ENCODE measurements at places on chromosomes 2 and 18.

GRCh38 chr2:172938713-172939375 is 136.8 kb upstream of the MAP3K20 start:
- no peak for DNase-seq

- no peak for DNase-seq
Observed at GRCh38 chr2:128720080-128721022, 401.7 kb upstream of the HS6ST1 start.

DNA sequence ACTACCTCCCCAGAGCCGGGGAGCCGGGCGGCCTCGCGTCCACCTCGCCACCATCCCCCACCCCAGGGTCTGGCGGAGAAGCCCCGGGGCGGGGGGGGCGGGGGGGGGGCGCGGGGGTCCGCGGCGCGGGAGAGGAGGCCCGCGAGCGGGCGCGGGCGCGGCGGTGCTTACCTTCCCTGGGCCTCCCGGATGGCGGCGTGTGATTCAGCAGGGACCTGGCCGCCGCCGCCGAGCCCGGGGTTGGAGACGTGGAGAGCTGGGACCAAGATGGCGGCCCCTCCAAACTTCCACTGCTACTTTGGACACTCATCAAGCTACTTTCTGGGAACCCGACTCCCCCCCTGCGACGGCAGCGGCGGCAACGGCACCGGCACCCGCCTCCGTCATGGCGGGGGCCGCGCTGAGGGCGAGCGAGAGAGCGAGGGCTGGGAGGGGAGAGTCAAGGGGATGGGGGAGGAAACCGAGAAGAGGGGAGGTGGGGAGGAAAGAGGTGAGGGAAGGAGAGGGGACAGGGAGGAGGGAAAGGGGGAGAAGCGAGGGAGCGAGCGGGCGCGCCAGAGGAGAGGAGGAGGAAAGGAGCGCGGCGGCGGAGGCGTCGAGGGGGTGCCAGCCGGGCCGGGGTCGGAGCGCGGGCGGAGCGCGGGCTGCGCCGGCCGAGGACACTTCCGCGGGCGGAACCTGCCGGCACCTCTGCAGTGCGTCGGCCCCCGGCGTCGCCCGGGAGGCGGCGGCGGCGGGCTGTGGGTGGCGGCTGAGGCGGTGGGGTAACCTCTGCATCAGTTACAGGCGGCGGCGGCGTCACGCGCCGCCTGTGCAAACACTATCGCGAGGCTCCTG is at the start of gene TLK1:
TLK1 (minus strand) TSS at position 775 of the 837 bp plus-strand sequence; CDS start at position 310, 465 bp downstream.
- DNase-seq: peak; percentile 73

GRCh38 chr2:177036747-177037146 is 175.8 kb upstream of the HNRNPA3 start:
- no peak for DNase-seq

DNA sequence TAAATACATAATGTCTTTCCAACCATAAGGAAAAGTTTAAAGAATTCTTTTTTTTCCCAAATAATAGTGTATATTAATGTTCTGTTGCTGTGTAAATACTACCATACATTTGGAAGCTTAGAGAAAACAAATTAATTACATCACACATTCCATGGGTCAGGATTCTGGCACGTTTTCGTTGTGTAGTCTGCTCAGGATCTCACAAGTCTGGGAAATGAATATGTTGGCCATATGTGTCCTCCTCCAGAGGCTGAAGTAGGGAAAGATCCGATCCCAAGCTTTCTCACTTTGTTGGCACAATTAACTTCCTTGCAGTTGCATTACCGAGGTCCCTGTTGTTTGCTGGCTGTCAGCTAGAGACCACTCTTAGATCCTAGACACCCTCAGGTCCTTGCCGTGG is 83.9 kb downstream of the RPRM start:
- DNase-seq: no peak

DNA sequence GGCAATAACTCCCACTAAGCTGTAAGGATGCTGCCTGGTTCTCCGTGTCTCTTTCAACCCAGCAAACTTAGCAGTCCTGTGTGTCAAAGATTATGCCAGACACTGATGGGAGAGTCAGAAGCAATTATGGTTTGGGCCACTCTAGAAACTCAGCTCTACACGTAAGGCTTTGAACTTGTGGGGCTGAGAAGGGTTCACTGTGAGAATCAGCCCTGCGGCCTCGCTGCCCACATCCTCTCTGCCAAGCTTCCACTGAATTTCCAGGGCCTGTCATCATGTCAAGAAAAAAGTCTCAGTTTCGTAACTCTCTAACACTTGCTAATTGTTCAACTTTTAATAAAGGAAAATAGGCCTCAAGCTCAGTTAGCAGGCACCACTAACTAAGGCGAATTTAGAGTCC is 308.8 kb upstream of the LYPD1 start:
- no peak for DNase-seq

GRCh38 chr2:196399722-196400691 is 228.6 kb upstream of the STK17B start:
- DNase-seq: no peak

DNA sequence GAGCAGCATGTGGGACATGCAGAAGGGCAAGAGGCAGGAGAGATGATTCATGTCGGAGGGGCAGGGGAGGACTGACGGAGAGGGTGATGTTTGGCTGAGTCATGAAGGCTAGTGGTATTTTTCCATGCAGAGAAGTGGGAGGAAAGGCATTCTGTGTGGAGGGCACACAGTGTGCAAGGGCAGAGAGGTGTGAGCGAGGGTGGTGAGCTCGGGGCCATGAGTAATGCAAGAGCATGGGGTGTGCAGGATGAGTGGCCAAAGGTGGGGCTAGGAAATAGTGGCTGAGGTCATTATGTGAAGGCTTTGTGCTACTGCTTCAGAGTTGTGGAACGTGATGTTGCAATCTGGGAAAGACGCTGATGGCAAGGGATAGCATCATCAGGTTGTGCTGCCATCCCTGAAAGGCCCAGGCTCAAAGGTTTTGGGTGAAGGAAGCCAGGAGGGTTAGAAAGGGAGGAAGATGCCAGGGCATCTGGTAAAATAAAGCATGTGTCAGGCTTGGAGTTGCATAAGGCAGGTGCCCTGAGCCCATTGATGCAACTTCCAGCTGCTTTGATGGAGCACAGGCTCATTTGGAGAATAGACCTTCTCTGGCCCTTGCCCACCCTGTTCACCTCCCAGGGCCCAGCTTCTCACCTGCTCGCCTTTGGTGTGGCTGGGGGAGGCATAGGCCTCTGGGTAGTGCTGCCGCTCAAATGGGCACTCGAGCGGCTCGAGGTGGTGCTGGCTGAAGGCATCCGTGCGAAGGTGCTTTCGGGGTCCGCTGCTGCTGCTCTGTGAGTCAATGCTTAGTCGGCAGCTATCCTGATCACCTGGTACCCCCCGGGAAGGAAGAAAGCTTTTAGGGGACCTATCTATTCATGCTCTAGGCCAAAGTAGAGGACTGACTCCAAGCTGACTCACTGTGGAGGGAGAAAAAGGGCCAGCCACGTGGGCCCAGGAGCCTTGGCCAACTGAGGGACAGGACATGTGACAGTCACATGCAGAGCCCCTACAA is 37.5 kb downstream of the PAX8 start:
- DNase-seq: no peak

DNA sequence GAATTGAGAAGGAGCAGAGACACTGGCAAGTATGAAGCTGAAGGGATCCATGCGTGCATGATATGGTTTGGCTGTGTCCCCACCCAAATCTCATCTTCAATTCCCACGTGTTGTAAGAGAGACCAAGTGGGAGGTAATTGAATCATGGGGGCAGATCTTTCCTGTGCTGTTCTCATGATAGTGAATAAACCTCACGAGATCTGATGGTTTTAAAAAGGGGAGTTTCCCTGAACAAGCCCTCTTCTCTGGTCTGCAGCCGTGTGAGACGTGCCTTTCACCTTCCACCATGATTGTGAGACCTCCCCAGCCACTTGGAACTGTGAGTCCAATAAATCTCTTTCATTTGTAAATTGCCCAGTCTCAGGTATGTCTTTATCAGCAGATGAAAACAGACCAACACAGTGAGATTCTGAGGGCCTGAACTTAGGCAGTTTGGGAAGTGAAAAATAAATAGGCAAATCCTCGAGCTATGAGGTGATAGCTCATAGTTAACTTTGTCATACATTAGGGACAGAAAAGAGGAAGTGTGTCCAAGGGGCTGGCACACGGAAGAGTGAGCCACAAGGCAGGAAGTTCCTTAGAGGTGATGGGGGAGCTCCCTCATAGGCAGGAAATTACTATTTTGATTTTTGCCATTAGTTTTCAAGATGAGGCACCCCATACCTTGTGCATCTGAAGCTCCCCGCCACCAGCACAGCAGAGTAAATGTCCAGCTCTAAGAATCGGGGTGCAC is 658.8 kb upstream of the ID2 start:
- DNase-seq: peak; percentile 66

DNA sequence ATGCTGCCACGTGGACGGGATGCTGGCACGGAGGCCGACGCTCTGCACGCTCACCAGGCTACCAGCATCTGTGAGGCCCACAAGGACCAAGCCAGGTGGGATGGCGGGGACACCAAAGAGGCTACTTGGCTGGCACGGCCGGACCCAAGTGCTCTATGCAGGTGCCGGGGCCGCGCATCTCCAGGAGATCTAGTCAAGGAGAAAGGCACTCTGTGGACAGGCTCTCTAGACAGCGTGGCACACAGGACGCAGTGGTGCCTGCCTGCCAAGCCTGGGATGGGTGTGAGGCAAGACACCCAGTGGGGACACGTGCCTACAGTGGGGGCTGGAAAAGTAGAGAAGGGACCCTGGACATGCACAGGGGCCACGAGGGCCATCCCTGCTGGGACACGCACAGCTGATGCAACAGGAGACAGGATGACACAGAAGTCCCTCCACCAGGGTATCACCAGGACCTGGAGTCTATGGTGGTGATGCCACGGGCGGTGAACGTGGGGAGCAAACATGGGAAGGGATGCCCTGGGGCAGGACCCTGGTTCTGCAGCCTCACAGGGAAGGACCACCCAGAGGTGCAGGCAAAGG is 28.5 kb downstream of the ZNF516 start:
- no peak for DNase-seq

DNA sequence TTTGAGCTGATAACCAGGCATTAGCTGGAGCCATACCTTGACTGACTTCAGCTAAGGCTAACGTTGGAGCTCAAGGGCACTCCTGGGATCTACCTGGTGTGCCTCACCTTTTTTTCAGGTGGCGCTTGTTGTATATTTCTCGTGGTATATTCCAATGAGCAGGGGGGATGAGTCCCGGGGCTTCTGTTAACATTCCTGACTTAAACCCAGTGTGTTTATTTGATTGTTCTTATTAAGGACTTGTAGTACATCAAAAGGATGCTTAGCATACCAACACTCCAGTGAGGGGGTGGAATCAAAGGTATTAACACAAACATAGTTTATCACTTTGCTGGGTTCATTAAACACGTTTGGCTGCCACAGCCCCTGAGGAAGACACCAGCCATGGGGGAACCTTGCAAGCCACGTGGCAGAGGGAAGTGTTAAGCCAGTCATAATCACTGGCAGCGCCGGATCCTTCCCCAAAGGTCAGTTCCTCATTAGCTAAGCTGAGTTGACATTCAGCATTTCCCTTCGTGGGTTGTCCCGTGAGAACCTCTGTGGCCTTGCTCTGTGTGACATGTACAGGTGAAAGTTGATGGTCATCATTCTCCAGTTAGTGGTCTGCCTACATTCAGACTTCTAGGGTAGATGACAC is 119.5 kb upstream of the MCFD2 start:
- peak; percentile 64 for DNase-seq

DNA sequence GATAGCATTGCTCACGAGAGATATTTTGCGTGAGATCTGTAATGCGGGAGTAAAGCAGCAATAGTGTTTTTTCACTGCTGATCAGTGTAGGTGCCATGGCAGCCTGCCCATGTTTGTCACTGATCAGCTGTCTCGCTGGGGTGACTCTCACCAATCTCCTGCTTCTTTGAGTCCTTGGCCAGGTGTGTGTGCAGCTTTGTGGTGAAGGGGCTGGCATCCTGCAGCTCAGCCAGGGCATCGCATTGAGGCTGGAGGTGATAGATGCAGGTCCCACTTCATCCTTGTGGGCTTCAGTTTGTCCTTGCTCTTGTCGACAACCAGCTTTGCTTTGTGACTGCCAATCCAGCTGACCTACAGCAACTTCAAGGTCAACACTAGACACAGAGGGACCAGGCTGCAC is 258.3 kb upstream of the CXCR4 start:
- no peak for DNase-seq

DNA sequence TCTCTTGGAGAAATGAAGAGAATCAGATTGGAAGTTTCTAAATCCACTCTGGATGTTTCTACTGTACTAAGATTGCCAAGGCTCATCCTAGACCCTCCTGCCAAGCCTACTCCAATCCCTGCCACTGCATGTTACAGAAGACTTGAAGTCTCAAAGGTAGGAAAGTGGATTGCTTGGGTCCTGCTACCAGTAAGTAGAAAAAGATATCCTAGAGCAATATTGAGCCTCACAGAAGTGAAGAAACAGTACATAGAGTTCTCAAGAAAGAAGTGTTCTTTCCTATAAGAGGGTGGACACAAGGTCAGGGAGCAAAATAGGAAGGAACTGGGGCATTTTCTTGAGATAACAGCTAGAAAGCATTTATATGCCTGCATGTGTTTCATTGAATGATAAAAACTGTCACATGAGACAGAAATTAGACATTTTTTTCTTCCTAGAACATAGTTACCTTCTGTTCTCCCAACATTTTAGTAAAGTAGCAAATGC is 232.9 kb downstream of the RBM43 start:
- no peak for DNase-seq

GRCh38 chr2:45275806-45276205 is 266.6 kb upstream of the SIX2 start:
- DNase-seq: no peak

GRCh38 chr2:27888790-27889189 is 1.4 kb downstream of the RBKS start:
- DNase-seq: no peak

GRCh38 chr18:39966275-39966674 is 1988.8 kb upstream of the PIK3C3 start:
- DNase-seq: peak; percentile 12

DNA sequence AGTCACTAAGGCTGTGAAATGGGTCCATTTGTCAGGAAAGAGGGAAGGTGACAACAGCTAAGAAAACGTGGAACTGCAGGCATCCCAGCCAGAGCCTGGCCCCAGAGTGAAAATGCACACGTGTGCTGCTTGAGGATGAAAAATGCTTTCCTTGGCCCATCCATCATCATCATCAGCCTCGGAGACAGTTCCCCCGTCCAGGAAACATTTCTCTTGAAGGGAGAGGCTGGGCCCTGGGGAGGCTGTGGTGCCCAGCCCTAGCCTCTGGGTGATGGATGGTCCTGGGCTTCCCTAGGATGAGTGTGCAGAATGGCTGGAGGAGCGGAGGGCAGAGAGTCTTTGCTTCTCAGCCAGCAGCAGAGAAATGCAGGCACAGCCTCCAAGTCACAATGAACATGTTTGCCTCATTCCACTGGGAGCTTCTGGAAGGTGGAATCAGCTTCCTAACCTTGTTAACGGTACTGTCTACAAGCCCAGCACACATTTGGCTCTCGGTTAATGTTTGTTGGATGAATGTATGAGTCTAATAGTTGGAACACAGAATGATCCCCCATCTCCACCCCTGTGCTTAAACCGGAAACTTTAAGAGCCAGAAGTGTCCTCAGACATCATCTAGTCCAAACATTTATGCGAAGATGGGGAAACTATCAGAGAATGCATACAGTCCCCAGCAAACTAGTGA is 164.0 kb downstream of the RDH14 start:
- DNase-seq: no peak

Data from hematopoietic multipotent progenitor cell (in vitro differentiated cells).